ENCODE measurements at places on chromosomes 1 and 21. TPM values are rescaled to one million over a fixed set of nuclear protein-coding genes. Genes with fewer than 3 reads are reported as not detected.

Gene OXCT2
- not detected for total RNA-seq

DNA sequence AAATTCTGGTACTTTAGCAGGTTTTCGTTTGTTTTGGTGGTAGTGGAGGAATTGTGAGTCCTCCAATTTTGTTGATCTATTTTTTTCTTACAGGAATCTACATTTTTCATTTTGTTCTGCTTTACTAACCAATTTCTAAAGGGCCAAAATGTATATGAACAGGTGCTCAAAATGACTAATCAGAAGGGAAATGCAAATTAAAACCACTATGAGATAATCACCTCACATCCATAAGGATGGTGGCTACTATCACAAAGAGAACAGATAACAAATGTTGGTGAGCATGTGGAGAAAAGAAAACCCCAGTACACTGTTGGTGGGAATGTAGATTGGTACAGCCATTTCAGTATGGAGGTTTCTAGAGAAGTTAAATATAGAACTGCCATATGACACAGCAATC lies 134.2 kb downstream of the LMO4 start:
- DNase-seq, result no peak

- no peak for DNase-seq
Observed at GRCh38 chr1:57400048-57400447, 23.8 kb downstream of the DAB1 start.

DNA sequence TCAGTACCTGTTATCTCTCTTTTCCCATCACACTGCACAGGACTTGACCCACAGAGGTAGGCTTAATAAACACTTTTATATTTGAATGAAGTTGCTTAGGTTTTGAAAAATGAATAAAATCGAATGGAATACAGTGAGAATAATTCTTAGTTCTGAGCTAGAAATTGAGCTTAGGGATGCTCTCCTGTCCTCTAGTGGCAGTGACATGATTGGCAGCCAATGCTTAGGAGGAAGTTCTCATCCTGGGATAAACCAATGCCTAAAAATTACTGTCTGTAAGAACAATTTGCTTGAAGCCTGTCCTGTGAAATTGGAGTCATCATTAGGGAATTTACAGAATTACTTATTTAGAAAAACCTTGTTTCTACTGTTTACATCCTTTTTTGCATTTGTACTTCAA lies 21.3 kb upstream of the CYP4X1 start:
- no peak for DNase-seq

GRCh38 chr1:17933501-17933900 lies 174.1 kb upstream of the IGSF21 start:
- no peak for DNase-seq

- no peak for DNase-seq
Observed at GRCh38 chr1:78547081-78547480, 56.3 kb downstream of the PTGFR start.

All from A172 (cell line).